ENCODE measurements at places on chromosomes 16 and 17.

- DNase-seq = no peak
These were observed 34.0 kb downstream of the RHBDL3 start for GRCh38 chr17:32299580-32300164.

DNA sequence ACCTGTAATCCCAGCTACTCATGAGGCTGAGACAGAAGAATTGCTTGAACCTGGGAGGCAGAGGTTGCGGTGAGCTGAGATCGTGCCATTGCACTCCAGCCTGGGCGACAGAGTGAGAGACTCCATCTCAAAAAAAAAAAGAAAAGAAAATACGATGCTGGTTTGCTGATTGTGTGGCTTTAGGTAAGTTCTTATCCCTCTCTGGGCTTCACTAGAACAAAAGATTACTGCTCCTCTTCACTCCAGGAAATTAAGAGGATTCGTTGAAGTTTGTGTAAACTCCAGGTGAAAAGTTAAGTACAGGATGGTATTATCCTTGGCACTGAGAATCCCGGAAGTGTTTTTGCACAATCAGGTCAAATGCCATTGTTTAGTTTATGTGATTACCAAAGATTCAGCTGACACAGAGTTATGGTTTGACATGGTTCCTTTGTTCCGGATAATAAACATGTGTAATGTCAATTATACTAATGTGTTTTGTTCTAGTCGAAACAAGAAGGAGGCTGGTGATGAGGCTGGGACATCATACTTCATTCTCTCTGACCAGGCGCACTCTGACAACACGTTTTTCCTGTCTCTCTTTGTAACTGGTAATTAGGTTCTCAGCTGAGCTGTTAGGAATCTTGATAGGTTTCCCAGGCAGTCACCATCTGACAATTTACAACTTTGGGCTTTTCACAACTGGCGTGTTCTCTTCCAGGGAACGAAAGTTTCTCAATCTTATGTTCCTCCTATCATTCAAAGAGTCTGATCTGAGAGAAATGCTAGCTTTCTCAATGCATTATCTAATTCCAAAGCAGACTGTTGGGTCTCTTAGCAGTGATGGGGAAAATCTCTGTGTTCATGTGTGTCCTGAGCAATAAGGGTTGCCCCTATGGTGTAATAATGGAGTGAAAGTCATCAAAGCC lies 10.8 kb upstream of the TAOK1 start:
- no peak for DNase-seq

DNA sequence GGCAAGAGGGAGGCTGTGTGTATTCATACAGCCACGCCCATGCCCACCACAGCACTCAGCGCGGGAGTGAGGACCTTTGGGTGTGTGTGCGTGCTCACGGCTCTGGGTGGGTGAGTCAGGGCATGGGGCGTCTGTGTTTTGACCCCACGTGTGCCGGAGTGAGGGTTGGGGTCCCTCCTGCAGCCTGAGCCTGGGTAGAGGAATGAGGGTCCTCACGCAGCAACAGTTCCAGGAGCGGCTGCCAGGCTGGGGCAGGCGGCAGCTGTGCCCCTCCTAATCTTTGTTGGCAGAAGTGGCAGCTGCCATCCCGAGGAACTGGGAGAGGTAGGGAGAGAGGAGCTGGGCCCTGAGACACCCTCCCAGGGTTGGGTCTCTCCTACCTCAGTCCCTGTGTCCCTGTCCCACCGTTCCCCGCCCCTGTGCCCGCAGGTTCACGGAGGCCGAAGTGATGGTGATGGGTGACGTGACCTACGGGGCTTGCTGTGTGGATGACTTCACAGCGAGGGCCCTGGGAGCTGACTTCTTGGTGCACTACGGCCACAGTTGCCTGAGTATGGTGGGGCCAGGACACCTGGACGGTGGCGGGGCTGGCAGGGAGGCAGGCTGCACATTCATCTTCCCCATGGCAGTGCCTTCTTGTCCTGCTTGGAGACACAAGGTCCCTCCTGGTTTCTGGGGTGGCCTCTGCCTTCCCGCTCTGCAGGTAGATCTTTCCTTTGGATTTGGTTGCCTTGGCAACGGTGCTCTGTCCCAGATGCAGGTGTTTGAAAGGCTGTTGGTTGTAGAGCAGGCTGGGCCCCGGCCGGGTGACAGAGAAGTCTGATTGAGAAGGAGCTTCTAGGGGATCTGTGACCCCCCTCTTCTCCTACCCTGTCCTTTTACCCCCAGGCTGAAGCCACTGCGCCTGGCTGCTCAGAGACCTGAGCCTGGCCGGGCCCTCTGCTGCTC lies 5.9 kb downstream of the DPH1 start:
- DNase-seq = no peak

- no peak for DNase-seq
These were observed 26.8 kb upstream of the TMEM220 start for GRCh38 chr17:10756619-10757018.

GRCh38 chr17:79917902-79918484 lies 78.8 kb upstream of the CBX4 start:
- DNase-seq = no peak

GRCh38 chr16:89710709-89711564 lies 9.4 kb upstream of the SPATA2L start:
- no peak for DNase-seq

DNA sequence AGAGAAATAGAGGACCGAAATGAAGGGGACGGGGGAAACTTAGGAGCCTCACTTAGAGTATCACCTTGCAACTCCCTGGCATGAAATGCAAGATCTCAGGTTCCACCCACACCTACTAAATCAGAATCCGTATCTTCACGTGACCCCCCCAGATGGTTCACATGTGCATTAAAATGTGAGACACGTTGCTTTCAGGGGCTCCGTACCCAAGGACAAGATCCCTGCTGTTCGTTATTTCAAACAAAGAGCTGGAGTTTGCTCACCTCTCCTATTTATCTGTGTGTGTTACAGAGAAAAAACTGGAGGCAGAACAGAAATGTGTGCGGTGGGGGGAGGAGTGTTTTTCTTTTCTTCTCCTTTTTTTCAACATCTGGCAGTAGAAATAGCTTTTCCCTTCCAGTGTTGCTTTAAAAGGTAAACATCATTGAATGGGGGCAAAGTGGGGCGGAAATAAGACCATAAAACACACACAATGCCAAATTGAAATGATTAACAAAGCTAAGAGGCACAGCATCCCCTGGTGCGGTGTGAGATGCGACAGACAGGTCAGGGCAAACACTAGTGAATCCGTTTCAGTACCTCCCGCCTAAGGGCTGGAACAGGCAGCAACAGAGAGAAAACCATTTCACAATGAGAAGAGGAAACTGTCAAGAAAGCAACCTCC lies 145.4 kb downstream of the SOX9 start:
- DNase-seq = no peak

GRCh38 chr17:50177983-50178834 lies 12.4 kb downstream of the SGCA start:
- peak; percentile 97 for DNase-seq

GRCh38 chr17:47330548-47330947 lies 6.8 kb downstream of the EFCAB13 start:
- no peak for DNase-seq
